Hippocampal formation (tissue), 2 donors: ENCODE measurements at places on chromosomes 13 and 19.
A peak's percentile ranks its signal among the peaks of the same experiment; 100 is the strongest.

- DNase-seq, result no peak
These were observed 1.7 kb upstream of the BCAM start for GRCh38 chr19:44807162-44807561.

- DNase-seq, result no peak
These were observed 537.4 kb downstream of the SLITRK6 start for GRCh38 chr13:85261757-85262346.

- no peak for DNase-seq
These were observed 111.5 kb downstream of the URI1 start for GRCh38 chr19:30053558-30053957.

DNA sequence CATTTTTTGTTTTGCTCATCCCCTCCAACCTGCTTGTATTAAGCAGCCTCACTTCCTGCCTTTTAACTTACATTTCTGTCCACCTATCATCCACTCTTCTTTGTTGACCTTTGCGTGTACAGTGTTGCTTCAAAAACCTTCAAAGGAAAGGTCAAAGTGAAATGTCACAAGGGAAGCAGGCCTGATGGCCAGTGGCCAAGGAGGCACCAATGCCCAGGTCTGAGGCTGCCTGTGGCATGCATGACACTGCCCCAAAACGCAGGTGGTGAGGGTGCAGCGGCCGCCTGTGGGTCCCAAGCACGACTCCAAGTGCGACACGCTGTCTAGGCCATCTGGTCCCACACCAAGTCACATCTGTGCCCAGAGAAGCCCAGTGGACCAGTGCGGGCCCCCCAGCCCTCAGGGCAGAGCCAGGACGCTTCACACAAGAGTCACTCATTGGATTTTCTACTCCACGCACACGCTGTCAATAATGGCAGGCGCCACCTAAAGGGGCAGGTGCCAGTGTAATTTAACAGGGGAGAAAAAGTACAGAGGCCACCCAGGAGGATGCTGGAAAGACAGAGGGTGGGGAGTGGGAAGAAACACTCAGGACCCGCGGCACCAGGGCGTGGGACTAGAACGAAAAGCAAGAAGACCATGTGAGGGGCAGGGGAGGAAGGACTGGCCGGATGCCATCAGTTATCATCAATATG lies 23.5 kb downstream of the SLC7A1 start:
- DNase-seq, result no peak

GRCh38 chr13:45362939-45363338 lies 22.0 kb upstream of the TPT1 start:
- DNase-seq, result no peak

- no peak for DNase-seq
These were observed 71.6 kb downstream of the KL start for GRCh38 chr13:33087790-33088189.

GRCh38 chr19:996051-996838 lies 4.0 kb upstream of the GRIN3B start:
- no peak for DNase-seq

- DNase-seq, result no peak
These were observed 7.6 kb downstream of the PNKP start for GRCh38 chr19:49859682-49860335.

GRCh38 chr19:49997709-49998108 lies 27.5 kb downstream of the VRK3 start:
- no peak for DNase-seq

- DNase-seq, result no peak
These were observed 34.9 kb downstream of the N4BP2L2 start for GRCh38 chr13:32503727-32504126.

DNA sequence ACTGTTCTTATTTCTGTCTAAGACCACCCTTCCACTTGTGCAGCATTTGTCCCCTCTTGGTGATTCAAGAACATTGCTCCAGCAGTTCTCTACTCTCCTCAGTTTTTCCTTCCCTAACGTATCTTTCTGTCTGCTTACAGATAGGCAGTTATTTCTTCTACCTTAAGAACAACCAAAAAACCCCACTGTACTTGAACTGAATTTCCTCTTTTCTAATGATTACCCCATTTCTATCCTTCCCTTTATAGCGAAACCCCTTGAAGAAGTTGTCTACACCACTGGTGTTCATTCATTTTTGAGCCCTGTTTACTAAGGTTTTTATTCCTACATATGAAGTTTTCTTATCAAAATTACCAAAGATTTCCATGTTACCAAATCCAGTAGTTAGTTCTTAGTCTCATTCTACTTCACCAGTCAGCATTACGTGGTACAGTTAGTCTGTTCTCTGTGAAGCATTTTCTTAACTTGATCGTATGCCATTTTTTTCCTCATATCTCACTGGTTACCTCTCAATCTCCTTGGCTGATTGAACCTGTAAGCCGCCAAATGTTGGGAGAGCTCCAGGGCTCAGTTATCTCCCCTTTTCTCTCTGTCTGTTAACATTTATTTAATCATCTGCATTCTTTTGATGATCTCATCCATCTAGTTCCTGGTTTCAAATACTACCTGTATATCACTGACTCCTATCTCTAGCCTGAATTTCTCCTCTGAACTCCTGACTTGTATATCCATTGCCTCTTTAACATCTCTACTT lies 9.0 kb downstream of the LSM14A start:
- no peak for DNase-seq

GRCh38 chr19:44112802-44113137 lies 429 bp upstream of the ZNF225 start:
- DNase-seq, result no peak

- DNase-seq, result no peak
These were observed 8.8 kb upstream of the TNFSF9 start for GRCh38 chr19:6521718-6522646.

- DNase-seq, result no peak
These were observed 532.9 kb downstream of the SLITRK6 start for GRCh38 chr13:85266331-85266730.

- no peak for DNase-seq
These were observed 34.4 kb downstream of the NUP58 start for GRCh38 chr13:25335856-25336255.

DNA sequence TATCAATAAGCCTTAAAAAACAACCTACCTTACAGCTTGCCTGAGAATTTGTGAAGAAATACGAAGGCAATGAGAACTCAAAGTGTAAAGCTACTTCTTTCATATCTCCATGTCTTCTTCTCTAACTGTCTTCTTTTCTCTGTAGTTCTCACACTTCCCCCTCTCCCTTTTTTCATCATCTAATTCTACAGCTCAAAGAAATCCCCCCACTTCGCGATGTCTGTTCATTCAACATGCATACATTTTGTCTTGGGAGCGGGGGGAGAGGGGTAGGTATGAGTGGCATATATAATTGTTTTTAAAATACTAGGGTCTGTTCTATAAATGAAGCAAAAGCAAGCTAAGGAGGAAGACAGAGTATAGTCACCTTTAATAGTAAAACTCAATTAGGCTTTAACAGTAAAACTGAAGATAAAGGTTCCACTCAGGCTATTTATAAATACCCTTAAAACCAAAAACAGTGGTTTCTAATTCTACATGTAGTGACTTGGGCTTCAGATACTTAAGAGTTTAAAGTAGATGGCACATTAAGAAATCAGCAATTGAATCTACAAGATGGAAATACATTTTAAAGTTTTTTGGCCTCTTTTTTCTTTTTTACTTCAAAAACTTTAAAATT lies 106.9 kb downstream of the KLF12 start:
- DNase-seq, result no peak

DNA sequence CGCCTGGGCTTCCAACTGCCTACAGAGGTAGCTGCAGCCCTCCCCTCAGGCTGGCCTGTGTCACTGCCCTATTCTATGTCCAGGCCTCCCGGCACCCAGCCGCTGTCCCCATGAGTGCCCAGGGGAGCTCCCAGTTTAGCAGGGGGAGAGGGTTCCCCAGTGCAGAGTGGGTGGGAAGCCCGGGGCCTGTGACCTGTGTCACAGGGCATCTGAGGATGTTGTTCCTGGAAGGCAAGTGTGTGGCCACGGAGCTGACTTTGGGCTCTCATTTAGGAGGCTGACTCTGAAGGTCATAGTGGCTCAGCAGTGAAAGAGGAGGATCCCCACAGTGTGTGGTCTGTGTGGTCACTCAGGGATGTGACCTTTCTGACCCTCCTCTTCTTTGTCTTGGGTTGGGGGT lies 25.1 kb downstream of the PPP1R37 start:
- no peak for DNase-seq

DNA sequence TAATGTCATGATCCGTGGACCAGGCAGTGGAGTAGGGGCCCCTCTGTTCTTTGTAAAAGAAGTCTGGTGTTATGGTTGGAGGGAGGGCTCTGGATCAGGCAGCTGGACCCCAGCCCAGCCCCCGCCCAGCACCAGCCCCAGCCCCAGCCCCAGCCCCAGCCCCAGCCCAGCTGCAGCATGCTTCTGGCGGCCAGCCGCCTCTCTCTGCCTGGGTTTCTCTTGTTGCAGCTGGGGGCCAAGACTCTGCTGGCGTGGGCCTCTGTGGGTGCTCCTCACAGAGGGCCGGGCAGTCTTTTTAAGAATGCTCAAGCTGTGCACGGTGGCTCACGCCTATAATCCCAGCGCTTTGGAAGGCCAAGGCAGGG lies 17.9 kb downstream of the DOT1L start:
- DNase-seq, result peak; percentile 45

- DNase-seq, result no peak
These were observed 108.4 kb downstream of the LHFPL6 start for GRCh38 chr13:39494633-39495032.

DNA sequence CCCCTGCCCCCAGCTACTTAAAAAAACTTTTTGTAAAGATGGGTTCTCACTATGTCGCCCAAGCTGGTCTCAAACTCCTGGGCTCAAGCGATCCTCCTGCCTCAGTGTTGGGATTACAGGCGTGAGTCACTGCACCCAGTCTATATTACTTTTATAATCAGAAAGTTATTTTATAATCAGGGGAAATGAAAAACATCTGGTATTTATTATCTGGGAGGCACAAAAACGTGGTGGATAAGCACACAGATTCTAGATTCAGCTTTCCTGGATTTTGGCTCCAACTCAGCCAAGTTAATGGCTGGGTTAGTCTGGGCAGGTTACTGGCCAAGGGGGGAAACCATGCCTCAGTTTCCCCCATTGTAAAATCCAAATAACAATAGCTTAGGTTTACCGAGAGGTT lies 24.7 kb downstream of the KEAP1 start:
- no peak for DNase-seq

DNA sequence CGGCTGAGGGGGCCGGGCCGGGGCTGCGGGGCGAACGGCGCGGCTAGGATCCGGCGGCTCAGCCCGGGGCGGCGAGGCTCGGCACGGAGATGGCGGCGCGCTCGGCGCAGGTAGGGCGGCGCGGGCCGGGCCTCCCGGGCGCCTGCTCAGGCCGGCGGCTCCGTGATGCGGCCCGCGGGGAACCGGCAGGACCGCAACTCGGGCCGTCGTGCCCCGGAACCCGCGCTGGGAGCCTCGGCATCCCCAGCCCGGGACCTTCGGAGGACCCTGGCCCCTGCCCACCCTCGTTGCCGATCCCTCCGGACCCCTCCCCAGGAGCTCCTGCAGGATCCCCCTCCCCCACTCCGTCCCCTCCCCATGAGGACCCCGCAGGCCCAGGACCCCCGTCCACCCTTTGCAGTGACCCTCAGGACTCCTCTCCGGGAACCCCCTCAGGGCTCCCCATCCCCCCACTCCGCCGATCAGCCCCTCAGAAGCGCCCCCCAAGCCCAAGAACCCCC lies 304 bp downstream of the EVI5L start:
- no peak for DNase-seq

DNA sequence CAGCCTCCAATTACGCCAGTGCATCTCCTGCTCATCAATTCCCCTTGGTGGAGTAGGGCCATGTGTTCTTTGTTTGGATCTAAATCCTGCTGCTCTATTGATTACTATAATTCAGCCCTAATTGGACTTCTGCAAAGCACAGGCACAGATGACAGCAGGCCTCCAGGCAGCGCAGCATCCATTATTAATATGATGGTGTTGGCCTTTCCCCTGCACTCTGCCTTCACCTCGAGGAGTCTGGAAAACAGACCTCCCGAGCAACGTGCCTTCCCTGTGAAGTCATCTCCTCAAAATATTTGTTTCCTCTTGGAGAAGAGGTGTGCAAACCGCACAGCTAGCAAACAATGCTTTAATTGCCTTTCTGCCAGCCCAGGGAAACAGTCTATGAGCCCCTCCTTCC lies 92.5 kb downstream of the UQCRFS1 start:
- no peak for DNase-seq

DNA sequence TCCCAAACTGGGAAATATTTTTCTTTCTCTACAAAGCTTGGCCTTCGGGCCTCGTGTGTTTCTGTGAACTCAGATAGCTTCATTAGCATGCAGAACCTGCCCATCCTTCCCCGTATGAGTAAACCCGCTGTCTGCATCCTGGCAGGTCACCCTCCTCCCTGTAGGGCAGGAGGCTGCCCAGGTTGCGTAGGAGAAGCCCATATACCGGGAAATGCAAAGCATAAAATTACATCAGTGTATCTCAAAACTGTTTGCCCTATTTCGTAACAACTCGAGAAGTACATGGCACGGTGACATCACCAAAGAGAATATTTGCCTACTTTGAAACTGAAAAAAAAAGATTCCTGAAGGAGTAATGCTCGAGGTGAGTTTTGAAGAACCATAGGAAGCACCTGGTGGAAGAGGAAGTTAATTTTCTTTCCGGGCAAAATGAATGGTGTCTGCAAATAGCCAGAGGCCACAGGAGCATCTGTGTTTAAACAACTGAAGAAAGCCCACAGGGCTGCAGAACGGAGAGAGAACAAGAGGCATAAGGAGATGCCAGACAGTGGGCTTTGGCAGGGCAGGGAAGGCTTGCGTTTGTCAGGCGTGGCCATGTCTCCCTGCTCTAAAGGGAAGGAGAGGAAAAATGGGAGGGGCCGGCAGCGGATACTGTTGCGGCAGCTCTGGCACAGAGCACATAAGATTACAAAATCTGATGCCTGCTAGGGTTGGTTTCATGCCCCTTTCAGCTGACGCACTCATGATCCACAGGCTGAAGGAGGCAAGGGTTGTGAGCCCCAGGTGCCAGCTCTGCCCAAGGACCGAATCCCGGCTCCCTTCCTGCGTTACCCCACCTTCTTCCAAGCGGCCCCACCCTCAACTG lies 81.4 kb downstream of the IRS2 start:
- no peak for DNase-seq

DNA sequence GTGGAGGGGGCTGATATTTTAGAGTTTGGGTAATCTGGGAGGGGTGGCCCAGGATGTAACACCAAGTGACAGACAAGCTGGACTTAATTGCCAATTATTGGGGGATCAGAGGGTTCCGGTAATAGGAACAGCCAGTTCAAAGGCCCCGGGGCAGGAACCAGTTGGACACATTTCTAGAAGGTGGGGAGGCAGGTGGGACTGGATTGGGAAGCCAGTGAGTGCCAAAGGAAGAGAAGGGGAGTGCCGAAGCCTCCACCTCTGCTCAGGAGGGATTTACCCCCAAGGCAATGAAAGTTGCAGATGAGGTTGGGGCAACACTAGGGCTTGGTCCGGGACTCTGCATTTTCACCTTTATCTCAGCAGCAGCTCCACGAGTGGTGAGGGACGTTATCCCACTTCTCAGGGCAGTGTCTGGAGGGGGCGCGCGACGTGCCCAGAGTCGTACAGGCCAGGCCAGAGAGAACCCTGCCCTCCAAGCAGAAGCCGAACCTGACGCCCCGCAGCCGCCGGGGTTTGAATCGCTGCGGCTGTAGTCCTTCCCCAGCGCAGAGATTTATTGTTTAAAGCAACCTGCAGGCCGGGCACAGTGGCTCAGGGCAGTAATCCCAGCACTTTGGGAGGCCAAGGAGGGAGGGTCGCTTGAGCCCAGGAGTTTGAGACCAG lies 5.7 kb upstream of the JUND start:
- no peak for DNase-seq
